M059J (cell line): ENCODE measurements at places on chromosomes 12 and 14. TPM values are rescaled to one million over a fixed set of nuclear protein-coding genes. Genes with fewer than 3 reads are reported as not detected.

SALL2 gene
- total RNA-seq = 1.1 and 2.3 TPM in 2 replicates

NID2 gene
- total RNA-seq = 69.9 and 72.7 TPM in 2 replicates

KITLG gene
- total RNA-seq = 11.8 and 13.0 TPM in 2 replicates

TTC9 gene
- total RNA-seq = 0.07 and 1.3 TPM in 2 replicates

TSPAN11 gene
- total RNA-seq = 0.39 and 0.44 TPM in 2 replicates

CNTN1 gene
- 0.74 and 4.9 TPM in 2 replicates for total RNA-seq

TMEM260 gene
- total RNA-seq = 10.4 and 13.6 TPM in 2 replicates

SOAT2 gene
- total RNA-seq = 0.22 TPM in 1 of 2 replicates, not detected in the other

KRT72 gene
- total RNA-seq = not detected in 2 replicates

TIMM9 gene
- total RNA-seq = 33.9 and 36.9 TPM in 2 replicates

DNA sequence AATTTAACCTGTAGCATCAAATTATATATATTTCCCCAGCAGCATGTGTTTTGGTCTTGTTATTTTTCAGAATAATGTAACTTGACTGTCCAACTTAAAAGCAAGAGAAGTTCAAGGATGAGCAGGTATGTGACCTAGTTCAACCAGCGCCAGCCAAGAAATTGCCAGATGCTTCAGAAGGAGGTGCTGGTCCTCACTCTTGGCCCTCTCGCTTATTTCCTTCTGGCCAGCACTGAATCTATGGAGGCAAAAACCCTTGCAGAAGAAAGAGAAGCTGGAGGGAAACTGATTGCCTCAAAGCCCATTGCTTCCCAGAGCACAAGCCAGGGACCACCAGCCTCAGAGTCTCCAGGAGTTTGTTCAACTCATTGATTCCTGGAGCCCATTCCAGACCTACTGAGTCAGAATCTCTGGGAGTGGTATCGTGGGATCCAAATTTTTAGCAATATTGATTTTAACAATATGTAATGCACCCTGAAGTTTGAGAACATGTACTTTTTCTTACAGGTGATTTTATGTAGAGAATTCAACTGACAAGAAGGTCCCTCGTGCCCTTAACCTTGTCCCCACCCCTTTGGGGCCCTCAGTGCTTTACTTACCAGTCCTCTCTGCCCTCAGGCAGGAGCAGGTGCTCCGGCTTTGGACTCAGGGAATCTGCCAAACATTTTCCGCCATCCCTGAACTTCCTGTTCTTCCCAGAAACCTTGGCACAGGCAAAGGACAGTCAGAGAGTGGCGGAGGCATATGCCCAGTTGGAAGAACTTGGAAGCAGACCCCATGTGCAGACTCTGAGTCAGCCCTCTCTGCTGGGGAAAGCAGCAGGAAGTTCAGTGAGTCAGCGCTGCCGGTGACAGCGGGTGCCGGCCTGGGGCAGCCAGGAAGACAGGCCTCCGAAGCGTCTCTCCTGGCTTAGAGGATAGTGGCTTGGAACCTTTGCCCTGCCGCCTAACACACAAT, 10.4 kb downstream of the BEST3 start:
- DNase-seq = peak; percentile 94

DNA sequence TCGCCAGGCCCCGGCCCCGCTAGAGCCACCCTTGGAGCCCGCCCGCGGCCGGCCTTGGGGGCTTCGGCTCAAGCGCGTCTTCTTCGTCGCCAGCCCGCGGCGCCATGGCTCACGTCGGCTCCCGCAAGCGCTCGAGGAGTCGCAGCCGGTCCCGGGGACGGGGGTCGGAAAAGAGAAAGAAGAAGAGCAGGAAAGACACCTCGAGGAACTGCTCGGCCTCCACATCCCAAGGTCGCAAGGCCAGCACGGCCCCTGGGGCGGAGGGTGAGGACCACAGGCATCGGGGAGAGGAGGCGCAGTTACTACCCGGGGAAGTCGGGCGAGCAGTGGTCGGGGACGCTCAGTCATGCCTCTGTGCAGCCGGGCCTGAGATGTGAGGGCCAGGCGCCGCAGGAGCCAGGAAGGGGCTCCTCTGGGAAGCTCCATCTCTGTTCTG, 573 bp downstream of the ARL6IP4 start:
- no peak for DNase-seq

GRCh38 chr12:6953442-6954315, 2.5 kb downstream of the PTPN6 start:
- DNase-seq = peak; percentile 36

DNA sequence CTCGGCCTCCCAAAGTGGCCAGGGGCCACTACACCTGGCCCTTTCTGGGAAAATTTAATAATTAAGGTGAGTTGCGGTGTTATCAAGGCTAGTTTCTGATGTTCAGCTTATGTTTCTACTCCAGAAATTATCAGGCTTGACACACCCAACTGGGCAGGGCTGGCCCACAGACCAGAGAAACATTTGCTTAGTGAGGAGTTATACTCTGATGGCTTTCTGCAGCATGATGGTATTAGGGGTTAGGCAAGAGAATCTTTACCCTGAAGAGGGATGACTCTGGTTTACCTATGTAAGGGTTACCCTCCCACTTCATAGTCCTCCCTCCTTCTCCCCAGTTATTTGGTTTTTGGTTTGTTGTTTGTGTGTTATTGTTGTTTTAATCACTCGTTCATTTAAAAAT, 24.5 kb upstream of the HECTD1 start:
- no peak for DNase-seq

DNA sequence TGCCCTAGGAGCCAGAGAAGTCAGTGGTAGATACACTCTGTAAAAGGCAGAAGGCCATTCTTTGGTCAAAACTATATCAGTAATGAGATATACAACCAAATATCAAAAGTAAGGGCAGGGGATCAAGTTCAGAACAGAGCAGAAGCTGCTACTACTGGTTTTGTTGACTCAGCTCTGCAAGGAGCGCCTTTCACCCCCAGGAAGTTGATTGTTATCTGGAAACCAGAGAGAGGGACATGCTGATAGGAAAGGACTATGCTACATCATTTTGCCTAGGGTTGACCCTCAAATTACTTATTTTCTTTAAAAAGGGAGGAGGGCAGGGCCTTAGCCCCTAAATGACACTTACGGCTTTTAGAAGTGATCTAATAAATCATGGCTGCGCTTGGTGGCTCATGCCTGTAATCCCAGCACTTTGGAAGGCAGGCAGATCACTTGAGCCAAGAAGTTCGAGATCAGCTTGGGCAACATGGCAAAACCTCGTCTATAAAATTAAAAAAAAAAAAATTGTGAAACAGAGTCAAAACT, 194.0 kb downstream of the KLHL28 start:
- no peak for DNase-seq

- no peak for DNase-seq
These were observed 45.2 kb downstream of the CDK17 start for GRCh38 chr12:96354844-96355534.

- peak; percentile 46 for DNase-seq
These were observed 946 bp downstream of the DDX24 start for GRCh38 chr14:94079891-94080620.

DNA sequence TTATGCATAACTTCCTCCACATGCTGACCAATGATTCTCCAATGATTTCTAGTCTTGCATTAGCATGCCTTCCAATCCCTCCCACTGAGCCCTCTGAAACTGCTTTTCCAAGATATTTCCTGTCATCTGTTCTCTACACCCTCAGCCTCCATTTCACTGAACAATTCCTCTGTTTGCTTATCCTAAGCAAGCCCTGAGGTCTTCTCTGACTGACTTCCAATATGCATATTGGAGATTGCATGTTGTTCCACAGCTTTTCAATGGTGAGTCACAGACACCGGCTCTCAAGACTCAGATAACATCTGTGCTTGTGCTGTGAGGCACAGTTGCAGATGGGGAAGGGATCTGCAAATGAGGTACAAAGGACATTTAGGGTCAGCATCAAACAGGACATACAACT, 141.0 kb downstream of the SLC16A7 start:
- DNase-seq = peak; percentile 89

- no peak for DNase-seq
These were observed 321.6 kb upstream of the SFSWAP start for GRCh38 chr12:131389054-131390013.

DNA sequence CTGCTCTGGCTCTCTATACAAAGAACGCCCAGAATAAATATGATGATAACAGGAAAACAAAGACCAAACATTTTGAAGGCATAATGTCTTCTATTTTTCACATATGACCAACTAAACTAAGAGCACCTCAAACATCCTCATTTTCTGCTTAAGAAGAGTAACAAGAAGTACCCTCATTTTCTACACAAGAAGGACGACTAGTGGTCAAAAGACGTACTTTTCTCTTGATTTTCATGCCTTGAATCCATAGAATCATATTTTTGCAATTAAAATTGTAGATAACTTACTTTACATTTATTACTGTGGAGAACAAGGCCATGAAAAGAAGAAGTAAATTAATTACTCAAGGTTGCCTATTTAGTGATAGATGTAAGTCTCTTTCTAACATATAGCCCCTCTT, 358.6 kb downstream of the DUSP6 start:
- DNase-seq = peak; percentile 64

- DNase-seq = no peak
These were observed 9.5 kb downstream of the BTG1 start for GRCh38 chr12:92136026-92136730.

- DNase-seq = peak; percentile 36
These were observed 9.2 kb upstream of the CRIP2 start for GRCh38 chr14:105465209-105466031.

GRCh38 chr14:57375156-57375555, 15.2 kb upstream of the NAA30 start:
- DNase-seq = no peak

- no peak for DNase-seq
These were observed 210.4 kb downstream of the KIF26A start for GRCh38 chr14:104348741-104349140.

DNA sequence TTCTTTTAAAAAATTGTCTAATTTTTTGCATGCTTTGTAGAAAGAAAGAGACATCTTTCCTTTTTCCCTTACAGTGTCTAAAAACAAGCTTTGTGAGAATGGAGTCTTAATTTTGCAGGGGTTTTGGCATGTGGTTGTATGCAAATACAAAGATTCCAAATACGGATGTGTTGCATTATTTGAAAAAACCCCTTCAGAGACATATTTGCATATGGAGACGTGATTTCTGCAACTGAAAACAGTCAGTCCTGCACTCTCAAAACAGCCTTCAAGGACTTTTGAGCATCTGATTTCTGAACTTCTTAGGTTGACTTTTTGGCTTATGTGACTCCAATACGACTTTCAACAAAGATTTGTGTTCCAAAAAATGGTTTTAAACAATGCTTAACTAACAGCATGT, 7.8 kb downstream of the IRAK3 start:
- DNase-seq = no peak

GRCh38 chr12:81078469-81079196, 754 bp downstream of the ACSS3 start:
- peak; percentile 19 for DNase-seq

DNA sequence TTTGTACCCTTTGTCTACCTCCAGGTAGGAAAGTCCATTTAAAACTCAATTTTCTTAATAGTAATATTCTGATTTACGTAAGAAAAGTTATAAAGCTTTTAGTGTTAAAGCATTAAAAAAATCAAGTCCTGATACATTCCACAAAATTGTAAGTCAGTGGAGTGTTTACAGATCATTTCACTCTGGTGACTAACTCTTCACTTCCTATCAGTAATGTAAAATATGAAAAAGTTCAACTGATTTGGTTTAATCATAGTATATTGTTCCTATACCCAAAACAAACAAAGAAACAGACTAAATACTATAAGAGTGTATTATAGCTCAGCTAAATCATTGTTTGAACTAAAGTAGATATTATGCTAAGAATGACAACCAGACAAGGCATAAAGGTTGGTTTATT, 85.9 kb downstream of the VEZT start:
- DNase-seq = no peak

DNA sequence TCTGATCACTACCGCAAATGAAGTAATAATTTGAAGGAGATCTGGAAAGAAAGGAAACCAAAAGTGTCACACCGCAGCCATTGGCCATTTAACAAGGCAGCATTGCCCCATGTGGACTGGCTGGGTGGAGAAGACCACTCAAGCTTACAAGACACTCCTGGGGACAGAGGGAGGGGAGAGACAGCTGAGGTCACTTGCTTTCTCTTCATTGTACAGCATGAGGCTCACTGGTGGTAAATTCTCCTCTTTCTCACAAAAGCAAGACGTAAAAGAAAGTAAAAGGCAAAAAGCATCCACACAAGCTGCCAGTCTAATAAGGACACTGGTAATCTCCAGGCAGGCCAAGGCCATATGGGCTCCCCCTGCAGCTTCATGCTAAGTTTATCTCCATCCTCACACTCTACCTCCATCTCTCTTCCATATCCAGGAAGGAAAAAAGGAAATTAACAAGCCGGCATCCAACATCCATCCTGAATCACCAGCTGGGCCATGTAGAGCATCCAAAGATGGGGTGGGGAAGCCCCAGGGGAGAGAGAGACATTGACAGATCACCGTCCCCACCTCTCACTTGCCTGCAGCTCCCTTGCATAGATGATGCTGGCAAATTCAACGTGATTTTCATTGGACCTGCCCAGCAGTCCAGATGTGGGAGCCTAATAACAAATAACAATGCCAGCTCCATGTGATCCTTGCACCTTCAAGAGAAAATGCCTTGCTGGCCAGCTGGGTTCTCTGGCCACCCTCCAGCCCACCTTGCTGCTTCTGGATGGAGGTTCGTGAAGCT, 100.6 kb downstream of the DPF3 start:
- DNase-seq = no peak

DNA sequence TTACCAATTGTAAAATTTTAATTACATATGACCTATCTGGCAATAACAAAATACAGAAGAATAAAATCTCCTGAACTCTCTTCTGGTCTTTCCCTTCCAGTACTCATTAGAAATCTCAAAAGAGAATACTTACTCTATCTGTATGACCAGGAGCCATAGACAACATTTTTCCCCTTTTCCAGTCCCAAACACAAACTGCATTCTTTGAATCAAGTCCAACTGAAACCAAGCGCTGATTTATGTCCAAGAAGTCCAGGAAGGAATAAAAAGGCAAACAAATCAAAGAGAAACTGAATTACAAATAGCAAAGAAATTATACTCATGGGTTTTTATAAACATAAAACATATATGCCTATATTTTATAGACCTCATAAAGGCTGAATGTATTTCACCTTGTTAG, 46.7 kb downstream of the EML5 start:
- DNase-seq = peak; percentile 18

GRCh38 chr12:82474798-82475184, 116.5 kb downstream of the METTL25 start:
- DNase-seq = peak; percentile 7

DNA sequence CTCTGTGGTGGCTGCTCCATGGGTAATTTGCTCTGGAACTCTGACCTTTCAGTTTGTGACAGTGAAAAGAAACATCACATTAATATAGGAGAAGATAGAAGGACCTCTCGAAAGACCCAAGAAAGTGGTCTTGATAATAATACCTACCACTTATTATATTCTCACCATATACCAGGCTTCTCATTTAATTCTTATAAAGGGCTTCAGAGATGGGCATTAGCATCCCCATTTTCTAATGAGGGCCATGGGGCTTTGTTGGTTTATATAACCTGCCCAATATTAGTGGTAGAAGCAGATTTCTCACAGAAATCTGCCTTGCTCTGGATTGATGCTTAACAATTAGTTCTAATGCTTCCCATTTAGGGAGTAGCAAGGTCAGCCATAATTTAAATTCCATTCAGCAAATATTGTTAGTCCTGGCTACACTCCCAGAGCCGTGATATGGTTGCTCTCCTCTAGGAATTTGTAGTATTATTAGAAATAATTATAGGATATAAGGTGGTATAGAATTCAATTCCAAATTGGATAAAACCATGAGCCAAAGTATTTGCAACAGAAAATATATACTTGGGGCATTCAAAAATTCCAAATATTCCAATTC, 7.4 kb upstream of the AMIGO2 start:
- DNase-seq = no peak

- no peak for DNase-seq
These were observed 1282.1 kb downstream of the TMEM121 start for GRCh38 chr14:106808458-106808857.

- DNase-seq = no peak
These were observed 1.7 kb upstream of the FLRT2 start for GRCh38 chr14:85528080-85528896.
